ENCODE measurements at places on chromosomes 5 and 9. TPM values are rescaled to one million over a fixed set of nuclear protein-coding genes. Genes with fewer than 3 reads are reported as not detected.

- no peak for DNase-seq
Observed at GRCh38 chr9:113738496-113738892, 137.6 kb upstream of the ZNF618 start.

DNA sequence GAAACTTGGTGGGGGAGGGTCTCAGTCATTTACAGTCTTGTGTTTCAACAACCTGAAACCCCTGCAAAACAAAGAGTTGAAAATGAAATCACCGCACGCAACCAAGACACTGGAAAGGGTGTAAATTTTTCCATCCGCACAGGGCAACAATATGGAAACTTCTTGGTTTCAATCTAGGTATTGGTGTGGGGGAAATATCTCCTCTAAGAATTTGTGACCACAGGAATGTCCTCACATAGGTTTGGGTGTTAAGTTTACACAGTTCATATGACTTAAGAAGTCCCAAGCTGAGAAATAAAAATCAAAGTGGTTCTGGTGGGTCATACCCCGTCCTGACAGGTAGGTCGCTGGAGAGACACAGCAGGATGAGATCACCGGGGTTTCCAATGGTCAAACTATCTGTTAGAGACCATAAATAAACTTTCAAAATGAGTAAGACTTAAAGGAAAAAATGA lies 51.9 kb upstream of the PIP5K1B start:
- DNase-seq: no peak

DNA sequence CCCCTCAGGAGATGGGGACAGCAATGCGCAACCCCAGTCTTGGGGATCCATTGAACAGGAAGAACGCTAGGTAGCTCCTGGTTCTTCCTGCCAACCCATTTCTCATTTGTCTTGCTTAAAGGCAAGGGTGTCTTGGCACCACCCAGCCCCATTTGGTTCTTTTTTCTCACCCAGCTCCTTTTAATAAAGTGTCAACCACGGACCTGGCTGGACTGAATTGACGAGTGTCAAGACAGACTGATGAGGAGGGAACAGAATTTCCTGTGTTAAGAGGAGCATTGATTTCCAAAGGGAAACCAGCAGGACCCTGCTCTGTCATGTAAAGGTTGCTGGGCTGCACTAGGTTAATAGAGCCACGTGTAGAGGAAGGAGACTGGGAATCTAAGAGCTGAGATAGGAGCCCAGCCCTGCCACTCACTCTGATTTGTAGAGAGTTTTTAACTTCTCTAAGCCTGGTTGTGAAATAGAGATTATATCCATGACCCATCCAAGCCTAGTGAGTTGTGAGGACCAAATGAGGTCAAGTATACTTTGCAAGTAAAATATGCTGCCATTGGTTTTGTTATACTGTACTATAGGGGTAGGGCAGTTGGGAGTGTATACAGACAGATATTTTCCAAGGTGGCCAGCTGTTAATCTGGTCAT lies 33.7 kb downstream of the OSTF1 start:
- DNase-seq: no peak

GRCh38 chr9:27142299-27142930 lies 33.4 kb downstream of the TEK start:
- DNase-seq: no peak

GRCh38 chr5:150674341-150674821 lies 13.3 kb downstream of the MYOZ3 start:
- no peak for DNase-seq

Gene COL27A1
- 117 TPM for polyA plus RNA-seq

DNA sequence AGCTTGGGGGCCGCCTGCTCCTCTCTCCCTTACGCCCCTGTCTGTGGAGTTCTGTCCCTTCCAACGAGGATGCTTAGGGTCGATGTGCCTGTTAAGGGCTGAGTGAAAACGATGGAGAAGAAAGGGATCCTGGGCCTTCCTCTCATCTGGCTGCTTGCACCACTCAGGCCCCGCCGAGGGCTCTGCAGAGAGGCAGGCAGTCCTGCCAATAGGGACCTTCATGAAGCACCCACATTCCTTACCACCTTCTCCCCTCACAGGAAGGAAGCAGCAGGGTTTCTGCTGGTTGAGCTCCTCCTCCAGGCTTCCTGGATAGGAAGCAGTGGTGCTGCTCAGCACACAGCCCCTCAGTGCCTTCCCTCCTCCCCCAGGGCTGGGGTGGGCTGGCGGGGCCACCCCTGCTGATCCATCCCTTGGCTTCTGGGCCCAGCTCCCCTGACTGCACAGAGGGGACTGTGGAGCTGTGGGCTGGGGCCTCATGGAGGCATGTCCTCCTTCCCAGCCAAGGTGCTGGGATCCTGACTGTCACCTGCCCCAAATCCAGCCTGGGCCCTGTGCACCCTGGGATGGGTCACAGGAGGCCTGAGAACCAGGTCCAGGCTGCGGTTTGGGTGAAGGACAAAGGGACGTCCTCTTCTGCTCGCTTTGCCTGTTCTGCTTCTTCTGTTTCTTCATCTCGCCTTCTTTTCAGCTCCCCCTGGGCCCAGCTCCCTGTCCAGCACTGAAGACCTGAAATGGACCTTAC lies 50.5 kb downstream of the AHRR start:
- DNase-seq: no peak

DNA sequence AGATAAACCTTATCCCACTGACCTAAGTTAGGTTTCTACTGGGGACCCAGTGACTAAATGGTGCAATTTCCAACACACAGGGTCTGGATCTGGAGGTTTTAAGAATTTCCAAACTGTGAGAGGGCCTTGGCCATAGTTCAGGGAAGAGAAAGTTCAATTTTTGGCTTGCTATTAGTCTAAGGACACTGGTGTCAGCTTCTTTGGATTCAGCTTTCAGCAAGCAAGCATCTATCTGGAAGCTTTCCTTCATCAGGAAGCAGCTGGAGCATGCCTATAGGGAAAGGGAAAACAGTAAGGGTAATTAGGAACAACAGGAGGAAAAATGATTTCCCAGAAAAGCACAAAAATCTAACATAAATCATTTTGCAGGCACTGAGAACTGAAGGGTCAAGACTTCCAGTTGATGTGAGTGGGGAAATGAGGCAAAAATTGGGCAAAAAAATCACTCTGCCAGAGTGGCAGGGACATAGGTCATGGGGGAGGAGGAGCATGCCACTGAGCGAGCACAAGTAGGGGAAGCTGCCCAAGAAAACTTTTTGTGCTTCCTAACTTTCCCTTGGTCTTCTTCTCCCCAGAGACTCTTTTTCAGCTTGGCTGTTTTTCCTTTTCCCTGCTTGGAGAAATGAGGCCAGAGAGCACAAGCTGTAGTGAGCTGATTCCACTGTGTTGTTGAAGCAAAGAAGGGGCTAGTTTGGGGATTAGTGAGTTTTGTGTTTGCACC lies 299.6 kb downstream of the FGF10 start:
- no peak for DNase-seq

DNA sequence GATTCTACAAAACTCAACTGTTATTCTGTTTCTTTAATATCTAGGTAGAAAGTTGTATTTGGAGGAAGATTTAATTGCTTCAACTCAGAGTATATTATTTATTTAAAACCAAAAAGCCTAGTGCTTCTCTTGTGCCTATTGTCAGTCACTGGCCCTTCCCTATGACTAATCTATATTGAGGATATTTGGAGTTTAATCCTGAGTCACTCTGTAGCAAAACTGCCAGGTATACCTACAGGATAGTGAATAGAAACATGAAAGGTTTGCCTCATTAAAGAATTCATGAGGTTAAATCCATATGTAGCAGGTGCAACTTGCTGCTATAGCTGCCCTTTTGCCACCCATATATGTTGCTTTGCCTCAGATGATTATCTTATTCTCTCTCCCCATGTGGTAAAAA lies 15.1 kb downstream of the PLK2 start:
- no peak for DNase-seq

Gene OLFML2A
- polyA plus RNA-seq: 11.7 TPM

Gene CER1
- 0.06 TPM for polyA plus RNA-seq

GRCh38 chr5:157545610-157546310 lies 29.8 kb downstream of the ADAM19 start:
- no peak for DNase-seq

GRCh38 chr5:23234197-23234596 lies 273.2 kb upstream of the PRDM9 start:
- DNase-seq: no peak

Gene HBEGF
- polyA plus RNA-seq: 4.7 TPM

DNA sequence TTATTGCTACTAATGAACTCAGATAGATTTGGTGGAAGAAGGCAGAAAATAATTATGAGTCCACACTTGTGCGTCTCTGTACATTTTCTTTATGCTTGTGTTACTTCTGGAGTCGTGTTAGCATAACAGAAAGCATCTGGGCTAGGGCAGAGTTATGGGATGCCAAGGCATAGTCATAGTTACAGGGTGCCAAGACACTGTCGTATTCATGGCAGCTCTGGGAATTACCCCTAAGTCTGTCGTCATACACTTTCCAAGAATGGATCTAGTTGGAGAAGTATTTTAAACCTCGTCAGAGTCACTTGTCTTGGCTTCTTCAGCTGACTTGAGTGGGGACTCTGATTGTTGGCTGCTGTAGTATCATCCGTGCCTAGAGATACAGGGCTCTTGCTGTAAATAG lies 27.7 kb downstream of the CAMK4 start:
- DNase-seq: no peak

DNA sequence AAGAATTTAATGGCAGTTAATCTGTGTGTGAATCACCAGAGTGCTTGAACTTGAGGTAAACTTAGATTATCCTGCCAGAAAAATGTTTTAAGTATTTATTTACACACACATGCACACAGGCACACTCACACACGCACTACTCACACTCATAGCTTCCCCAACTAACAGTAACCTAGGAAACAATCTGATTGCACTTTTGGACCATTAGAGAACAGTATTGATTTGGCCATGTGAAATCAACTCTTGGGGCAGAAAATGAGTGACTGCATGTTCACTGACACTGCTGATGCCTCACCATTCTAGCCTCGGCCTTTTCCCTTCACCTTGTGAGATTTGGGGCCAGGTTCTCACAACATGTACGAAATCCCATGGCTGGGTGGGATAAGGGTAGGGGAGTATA lies 64.1 kb downstream of the SLC1A3 start:
- no peak for DNase-seq

- no peak for DNase-seq
Observed at GRCh38 chr5:137995077-137995748, 37.7 kb downstream of the FAM13B start.

Gene SLC6A18
- polyA plus RNA-seq: 0.03 TPM

- no peak for DNase-seq
Observed at GRCh38 chr5:75006865-75007822, 45.2 kb downstream of the GCNT4 start.

Gene FAXDC2
- polyA plus RNA-seq: 33.0 TPM

Gene DMRT3
- polyA plus RNA-seq: not detected

DNA sequence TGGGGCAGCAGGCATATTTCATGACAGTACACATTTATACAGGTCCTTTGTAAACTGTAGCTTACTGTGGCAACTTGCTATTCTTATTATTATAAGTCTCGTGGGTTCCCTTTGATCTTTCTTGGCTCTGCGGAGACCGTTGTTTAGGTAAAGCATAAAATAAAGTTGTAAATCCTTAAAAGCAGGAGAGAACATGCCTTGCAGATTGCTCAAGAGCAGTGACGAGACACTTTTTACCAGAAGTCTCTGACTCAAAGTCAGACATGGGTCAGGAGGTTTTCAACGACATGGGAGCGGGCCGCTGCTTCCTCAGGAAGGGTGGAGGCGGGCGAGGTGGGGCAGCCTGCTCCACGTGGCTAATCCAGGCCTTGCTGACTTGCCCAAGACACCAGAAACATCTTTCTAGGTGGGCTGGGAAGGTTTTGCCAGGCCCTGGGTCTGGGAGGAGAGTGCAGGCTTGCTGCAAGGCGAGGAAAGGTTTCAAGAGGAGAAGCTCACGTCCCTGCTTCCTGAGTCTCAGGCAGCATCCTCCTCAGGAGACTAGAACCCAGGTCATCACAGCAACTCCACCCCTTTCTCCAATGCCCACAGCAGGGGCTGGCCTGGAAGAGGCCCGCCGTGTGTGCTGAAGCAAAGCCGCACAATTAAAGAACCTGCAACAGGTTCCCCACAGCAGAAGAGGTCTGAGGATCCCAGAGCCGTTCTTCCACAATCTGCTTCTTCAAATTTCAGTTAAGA lies 6.5 kb downstream of the TBC1D2 start:
- DNase-seq: peak; percentile 70

Gene PCDHGA8
- polyA plus RNA-seq: 0.19 TPM

Gene REEP2
- polyA plus RNA-seq: 38.6 TPM

DNA sequence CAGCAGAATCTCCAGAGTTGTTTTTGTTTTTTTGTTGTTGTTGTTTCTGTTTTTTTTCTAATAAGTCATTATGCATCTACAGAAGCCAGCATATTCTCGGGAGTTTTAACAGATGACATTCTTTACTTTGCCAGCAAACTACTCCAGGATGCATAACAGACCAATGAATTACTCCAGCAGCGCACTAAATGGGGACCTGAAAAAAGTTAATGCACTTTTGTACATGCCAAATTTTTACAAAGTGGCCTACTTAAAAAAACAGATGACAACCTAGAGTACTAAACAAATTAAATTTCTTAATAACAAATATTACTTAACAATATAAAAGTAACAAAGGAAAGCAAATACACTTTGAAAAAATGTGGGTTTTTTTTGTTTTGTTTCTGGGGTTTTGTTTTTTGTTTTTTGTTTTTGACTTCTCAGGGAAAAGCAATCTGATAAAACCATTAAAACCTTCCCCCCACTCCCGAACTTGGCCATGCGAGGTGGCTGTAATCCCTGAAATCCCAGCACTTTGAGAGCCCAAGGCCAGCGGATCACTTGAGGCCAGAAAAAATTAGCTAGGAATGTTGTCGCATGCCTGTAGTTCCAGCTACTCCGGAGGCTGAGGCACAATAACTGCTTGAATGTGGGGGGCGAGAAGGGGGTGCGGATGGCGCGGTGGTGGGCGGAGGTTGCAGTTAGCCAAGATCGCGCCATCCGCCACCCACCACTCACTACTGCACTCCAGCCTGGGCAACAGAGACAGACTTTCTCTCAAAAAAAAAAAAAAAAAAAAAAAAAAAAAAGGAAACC lies 352.4 kb downstream of the CETN3 start:
- DNase-seq: no peak

- DNase-seq: no peak
Observed at GRCh38 chr9:136157477-136158265, 39.0 kb upstream of the TMEM250 start.

GRCh38 chr5:133942614-133943474 lies 25.6 kb downstream of the C5orf15 start:
- DNase-seq: no peak

DNA sequence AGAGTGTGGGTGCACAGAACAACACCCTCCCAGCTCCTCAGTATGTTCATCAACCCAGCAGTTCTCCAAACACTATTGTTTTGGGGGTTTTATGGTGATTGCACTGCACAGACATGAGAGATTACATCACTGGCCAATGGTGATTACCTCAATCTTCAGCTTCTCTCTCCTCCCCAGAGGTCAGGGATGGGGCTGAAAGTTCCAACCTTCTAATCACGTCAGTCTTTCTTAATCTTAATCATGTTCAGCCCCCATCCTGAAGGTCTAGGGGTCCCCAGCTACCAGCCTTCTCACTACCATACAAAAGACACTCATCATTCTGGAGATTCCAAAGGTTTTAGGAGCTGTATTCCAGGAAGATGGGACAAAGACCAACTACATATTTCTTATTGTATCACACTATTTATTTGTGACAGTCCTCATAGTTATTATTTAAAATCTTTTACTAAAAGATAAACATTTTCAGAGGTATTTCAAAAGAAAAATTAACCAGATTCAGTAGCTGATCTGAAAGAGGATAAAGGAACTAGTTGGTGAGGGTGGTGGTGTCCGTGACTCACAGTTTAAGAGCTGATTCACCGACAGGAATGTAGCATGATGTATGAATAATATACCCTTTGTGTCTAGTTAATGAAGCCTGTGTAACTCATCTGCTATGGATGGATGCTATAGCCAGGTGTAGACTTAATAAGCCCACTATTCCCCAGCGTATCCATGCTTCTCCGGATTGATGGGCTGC lies 35.6 kb downstream of the RASEF start:
- no peak for DNase-seq

- no peak for DNase-seq
Observed at GRCh38 chr5:20166456-20166855, 178.5 kb upstream of the CDH18 start.
